T-cell (primary cell): ENCODE measurements at places on chromosomes 11 and 22.

GRCh38 chr22:48237466-48238283 lies 1475.2 kb downstream of the TBC1D22A start:
- DNase-seq: no peak

GRCh38 chr11:92765965-92766371 lies 203.5 kb upstream of the MTNR1B start:
- no peak for DNase-seq

DNA sequence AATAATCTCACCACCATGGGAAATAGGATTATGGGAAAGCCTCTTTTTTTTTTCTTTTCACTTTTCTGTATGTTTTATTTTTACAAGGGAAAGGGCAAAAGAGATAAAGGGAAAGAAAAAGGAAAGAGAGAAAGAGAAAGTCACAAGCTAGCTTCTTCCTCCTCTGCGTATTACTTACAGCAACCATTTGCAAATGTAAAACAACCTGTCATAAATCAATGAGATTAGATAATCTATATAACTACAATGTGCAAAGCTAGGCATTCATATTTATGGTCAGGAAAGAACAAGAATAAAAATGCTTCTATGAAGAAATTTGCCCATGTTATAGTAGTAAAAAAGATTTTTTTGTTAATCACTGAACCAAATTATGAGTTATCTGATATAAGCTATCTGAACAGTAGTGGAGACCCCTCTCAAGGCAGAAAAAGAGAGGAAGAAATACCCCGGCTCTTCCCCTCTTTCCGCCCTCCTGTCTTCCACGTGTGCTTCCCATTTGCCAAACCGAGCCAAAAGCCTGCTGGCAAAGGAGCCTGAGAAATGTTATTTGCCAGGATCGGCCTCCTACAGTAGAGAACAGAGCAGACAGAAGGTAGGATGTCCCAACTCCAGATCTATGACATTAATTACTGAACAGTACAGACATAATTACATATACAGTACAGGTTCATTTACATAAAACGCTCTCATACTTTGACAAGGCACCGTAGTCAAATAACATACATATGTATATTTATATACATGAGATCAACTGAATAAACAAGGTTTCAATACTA lies 50.2 kb downstream of the ARHGAP32 start:
- no peak for DNase-seq

- DNase-seq: no peak
Observed at GRCh38 chr11:71940561-71941219, 11.8 kb downstream of the RNF121 start.

- no peak for DNase-seq
Observed at GRCh38 chr22:20135806-20136602, 4.4 kb downstream of the ZDHHC8 start.

- DNase-seq: no peak
Observed at GRCh38 chr22:26735019-26735409, 77.6 kb downstream of the MIAT start.

DNA sequence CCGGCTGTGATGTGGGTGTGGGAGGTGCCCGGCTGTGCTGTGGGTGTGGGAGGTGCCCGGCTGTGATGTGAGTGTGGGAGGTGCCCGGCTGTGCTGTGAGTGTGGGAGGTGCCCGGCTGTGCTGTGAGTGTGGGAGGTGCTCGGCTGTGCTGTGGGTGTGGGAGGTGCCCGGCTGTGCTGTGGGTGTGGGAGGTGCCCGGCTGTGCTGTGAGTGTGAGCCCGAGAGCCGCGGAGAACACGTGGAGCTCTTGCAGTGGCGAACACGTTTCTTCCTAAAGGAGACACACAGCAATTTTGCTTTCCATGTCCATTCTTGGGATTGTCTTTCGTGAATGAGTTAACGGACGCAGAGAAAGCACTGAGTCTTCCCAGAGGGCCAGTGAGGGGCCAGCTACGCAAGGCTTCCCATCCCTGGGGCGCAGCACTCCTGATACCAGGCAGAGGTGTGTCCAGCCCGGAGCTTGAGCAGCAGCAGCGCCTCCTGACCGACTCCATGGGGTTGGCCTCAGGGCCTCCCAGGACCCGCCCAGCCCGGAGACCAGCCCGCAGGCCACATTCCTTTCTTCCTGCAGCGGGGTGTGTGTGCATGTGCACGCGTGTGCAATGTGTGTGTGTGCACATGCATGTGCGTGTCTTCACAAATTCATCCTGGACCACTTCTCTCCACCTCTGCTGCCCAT lies 245.0 kb upstream of the B3GAT1 start:
- DNase-seq: no peak

- DNase-seq: no peak
Observed at GRCh38 chr11:122229078-122229477, 113.1 kb upstream of the BLID start.

- DNase-seq: no peak
Observed at GRCh38 chr22:41180926-41181325, 24.2 kb upstream of the L3MBTL2 start.

- DNase-seq: no peak
Observed at GRCh38 chr22:32896891-32897290, 95.4 kb downstream of the TIMP3 start.

DNA sequence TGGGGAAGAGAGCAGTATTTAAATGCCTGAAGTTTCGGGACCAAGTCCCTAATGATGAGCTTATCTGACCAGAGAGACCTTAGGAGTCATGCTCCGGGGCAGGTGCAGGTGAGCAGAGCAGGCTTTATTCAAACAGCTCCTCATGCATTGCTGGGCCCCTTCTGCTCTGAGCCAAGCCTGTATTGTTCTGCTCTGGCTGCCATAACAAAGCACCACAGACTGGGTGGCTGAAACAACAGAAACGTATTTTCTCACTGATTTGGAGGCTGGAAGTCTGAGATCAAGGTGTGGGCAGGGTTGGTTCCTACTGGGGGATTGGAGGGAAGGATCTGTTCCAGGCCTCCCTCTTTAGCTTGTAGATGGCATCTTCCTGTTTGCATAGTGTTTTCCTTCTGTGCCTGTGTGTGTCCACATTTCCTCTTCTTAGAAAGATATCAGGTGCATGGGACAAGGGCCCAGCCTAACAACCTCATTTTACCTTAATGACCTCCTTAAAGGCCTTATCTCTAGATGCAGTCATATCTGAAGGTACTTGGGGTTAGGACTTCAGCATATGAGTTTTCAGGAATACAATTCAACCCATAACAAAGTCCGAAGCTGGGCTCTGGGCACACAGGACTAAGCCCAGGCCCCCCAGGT lies 97.1 kb upstream of the PARVA start:
- no peak for DNase-seq

DNA sequence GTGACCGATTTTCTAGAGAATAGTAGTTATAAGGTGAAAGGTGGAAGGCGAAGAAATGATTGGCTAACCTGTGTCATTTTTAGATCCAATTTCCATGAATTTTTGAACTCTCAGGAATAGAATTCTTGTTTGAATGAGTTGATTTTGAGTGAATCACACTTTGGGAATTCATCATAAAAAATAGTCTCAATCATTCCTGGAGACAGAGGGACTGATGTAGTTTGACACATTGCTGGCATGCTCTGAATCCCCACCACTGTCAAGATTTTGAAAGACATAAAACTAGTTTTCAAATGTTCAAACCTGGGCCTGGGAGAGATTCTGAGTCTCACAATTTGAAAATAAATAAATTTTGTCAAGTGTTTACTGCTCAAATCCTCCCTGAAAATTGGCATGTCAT lies 861.4 kb upstream of the RAG2 start:
- DNase-seq: no peak

GRCh38 chr11:85269109-85269508 lies 358.0 kb downstream of the DLG2 start:
- DNase-seq: no peak

GRCh38 chr22:38783095-38783615 lies 10.8 kb downstream of the DNAL4 start:
- DNase-seq: no peak

DNA sequence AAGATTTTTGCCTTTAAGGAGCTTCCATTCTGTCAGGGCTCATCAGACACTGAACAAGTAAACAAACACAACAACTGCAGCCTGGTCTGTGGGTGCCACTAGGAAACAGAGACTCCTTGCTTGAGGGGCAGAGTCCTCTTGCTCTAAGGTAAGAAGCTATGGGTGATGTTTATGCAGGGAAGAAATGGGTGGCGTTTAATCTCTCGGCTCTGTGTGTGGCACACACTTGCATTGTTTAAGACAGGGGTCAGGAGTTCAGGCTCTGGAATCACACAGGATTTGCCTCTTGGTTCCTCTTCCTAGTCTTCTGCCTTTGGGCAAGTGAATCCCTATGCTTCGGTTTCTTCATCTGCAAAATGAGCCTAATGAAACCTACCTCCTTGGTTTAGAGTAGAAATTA lies 90.3 kb downstream of the PRR5L start:
- no peak for DNase-seq

GRCh38 chr11:71385091-71385490 lies 63.1 kb downstream of the DHCR7 start:
- no peak for DNase-seq

DNA sequence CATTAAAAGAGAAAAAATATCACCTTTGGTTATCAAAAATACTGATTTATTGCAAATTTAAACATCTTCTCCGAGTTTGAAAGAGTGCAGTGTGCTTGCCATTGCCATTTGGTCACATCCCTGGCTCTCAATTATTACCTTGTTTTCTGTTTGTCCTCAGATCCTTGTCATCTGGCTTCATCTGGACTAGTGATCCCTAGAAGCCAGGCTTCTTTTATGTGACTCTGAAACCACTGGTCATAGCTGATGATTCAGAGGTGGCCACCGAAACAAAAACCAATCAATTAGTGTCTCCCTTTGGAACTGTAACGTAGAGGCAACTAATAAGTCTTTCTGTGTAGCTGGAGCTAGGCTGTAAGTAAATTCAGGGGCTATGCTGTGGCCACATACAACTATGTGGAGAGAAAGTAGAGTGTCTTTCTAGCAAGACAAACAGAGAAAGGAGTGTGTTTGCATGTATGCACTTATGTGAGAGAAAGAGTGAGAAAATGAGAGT lies 237.9 kb downstream of the LUZP2 start:
- no peak for DNase-seq

GRCh38 chr22:35538801-35539321 lies 1.8 kb upstream of the RASD2 start:
- no peak for DNase-seq

DNA sequence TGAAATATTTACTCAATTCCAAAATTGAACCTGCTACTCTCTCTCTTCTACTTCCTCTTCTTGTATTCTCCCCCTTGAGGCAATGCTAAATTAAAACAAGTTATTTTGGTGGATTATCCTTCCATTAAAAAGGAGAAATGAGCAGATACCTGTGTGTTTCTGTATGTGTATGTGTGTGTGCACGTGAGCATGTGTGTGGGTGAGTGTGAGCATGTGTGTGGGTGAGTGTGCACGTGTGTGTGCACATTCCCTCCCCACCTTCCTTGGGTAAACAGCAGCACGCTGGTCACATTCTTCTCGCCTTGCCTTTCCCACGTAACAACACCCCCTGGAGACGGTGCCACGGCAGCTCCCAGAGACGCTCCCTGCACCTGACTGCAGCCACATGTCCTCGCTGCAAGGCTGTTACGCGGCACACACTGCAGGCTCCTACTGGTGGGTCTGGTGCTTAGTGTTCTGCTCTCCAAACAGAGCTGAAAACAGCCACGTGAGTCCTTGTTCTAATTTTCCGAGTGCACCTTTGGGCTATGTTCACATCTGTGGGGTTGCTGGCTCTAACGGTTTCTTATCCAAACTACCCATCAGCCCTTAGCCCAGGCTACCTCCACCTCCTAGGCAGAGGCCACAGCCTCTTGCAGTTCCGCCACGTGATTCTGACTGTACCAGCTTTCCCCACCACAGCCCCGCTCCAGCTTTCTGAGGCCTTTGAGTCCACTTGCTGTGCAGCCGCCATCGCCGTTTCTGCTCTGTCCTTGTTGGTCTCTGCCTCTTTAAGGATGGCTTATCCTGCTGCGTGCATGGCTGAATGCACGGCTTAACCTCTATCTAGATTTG lies 123.4 kb downstream of the CTTN start:
- no peak for DNase-seq

DNA sequence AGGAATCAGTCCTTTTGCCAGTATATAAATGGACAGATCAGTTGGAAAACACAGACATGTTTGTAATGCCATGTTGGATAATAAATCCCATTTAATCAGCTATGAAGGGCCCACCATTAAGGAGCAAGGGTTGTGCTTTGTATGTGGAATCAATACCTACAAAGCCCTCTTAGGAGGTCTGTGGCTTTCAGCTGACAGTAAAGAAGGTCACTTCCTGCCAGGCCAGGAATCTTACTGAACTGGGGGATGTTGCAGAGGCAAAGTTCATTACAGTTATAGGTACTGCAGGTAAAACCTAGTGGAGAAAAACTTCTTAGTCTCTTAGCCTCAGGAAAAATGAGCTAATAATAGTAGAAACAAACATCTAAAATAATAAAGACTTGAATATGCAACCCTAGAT lies 129.5 kb downstream of the FAM76B start:
- DNase-seq: no peak

- no peak for DNase-seq
Observed at GRCh38 chr11:3964056-3964455, 108.6 kb downstream of the STIM1 start.

DNA sequence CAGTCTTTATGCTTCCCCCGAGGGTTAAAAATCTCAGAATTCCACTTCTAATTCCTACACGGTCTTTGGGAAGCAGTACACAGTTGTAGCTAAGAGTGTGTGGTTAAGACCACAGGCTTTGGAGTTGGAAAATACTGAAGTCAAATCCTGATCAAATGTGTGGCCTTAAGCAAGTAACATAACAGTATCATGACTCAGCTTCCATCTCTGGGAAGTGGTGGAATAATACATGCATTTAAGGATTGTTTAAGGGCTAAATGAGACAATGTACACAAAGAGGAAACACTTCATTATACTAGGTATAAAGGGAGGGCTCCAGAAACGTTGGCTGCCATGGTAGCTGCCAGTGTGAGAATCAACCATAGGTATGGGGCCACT lies 71.5 kb downstream of the FAT3 start:
- DNase-seq: no peak

DNA sequence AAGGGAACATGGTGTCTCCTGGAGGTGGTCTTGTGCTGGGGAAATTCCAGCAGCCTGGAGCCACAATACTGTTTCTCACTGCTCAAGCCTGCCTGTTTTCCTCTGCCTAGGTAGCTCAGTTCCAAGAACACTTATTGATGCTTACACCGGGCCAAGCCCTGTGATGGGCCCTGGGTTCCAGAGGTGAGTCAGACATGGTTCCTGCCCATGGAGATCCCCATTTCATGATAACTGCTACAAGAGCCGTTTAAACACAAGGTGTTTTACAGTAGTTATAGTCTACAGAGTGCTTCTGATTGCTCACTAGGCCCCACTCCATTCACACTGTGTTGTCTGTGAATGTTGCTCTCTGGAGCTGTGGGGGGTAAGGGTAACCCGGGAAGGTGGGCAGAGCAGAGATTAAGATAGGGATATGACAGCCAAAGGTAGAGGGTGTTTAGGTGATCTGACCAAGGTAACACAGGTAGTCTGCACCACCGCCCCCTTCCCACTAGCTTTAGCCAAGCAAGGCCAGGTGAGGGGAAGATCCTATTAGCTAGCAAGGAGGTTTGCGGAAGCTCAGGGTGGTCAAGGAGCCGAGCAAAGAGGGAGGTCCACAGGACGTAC lies 696 bp upstream of the MICAL2 start:
- DNase-seq: no peak

- no peak for DNase-seq
Observed at GRCh38 chr11:3170044-3170755, 5.1 kb upstream of the OSBPL5 start.

GRCh38 chr22:44192098-44192815 lies 11.5 kb downstream of the PARVG start:
- no peak for DNase-seq
